ENCODE measurements at places on chromosomes 3 and 15. TPM values are rescaled to one million over a fixed set of nuclear protein-coding genes. Genes with fewer than 3 reads are reported as not detected.
A peak's percentile ranks its signal among the peaks of the same experiment; 100 is the strongest.

DNA sequence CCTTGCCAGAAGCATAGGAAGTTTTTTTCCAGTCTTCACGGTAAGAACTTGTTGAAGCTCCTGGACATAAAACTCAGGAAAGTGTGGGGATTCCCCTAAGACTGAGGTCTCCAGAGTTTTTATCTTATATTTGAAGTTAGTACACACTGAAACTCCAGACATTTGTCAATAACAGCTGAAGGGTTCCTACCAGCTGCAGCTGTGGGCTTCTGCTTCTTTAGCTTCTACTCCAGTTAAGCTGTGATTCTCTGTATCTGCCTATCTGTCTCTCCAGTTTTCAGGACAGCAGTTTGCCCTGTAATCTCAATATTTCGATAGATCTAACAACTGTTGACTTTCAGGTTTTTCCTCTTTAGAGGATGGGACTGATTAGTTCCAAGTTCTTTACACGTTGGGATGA lies 966.0 kb upstream of the SEMA6D start:
- DNase-seq = no peak
- no peak overlapping the region for H3K27ac ChIP-seq
- no peaks in the 10 kb centered on the region for H3K4me1 ChIP-seq
- no peak overlapping the region for H3K4me3 ChIP-seq
- H3K27me3 ChIP-seq = no peaks in the 10 kb centered on the region
- H3K36me3 ChIP-seq = no peaks in the 10 kb centered on the region

DNA sequence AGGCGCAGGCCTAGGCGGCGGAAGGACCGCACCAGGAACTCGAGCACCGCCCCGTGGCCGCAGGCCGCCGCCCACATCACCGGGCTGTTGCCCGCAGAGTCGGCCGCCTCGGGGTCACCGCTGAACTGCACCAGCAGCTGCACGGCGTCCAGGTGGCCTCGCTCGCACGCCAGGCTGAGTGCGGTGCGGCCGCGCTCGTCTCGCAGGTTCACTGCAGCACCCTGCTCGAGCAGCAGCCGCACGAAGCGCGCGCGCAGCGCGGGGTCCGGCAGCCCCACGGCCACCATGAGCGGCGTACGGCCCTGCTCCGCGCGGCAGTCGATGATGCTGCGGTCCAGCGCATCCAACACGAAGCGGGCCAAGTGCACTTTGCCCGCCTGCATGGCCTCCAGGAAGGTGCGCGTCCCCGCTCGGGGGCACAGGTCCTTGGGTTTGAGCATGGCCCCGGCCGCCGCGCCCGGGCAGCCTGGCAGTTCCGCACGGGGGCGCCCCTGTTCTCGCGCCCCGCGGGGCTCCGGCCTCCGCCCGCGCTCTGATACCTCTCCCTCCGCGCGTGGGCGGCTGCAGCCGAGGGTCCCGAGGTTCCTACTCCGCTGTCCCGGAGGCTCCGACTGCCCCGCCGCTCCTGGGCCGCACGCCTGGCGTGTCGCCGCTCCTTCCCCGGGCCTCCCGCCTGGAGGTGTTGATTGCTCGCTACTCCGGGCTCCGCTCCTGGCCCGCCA lies 556 bp downstream of the ANKRD63 start:
- peak; percentile 84 for DNase-seq
- no peaks in the 10 kb centered on the region for H3K27me3 ChIP-seq
- H3K27ac ChIP-seq = peak overlapping the region; percentile 42
- H3K36me3 ChIP-seq = peaks cover 43% of the 10 kb centered on the region
- H3K4me3 ChIP-seq = peak overlapping the region; percentile 59
- H3K4me1 ChIP-seq = peaks cover 100% of the 10 kb centered on the region

DNA sequence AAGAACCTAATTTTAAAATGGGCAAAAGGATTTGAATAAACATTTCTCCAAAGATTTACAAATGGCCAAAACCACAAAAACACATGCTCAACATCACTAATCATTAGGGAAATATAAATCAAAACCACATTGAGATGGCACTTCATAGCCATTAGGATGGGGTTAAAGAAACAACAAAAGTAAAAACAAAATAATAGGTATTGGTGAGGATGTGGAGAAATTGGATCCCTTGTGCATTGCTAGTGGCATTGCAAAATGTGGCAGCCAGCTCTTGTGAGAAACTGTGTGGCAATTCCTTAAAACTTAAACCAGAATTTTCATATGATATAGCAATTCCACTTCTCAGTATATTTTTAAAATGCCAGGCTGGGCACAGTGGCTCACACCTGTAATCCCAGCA lies 126.5 kb downstream of the STT3B start:
- H3K36me3 ChIP-seq = no peaks in the 10 kb centered on the region
- H3K27ac ChIP-seq = no peak overlapping the region
- H3K4me1 ChIP-seq = no peaks in the 10 kb centered on the region
- H3K4me3 ChIP-seq = no peak overlapping the region
- no peak for DNase-seq

MESP1 gene
- not detected for total RNA-seq

DNA sequence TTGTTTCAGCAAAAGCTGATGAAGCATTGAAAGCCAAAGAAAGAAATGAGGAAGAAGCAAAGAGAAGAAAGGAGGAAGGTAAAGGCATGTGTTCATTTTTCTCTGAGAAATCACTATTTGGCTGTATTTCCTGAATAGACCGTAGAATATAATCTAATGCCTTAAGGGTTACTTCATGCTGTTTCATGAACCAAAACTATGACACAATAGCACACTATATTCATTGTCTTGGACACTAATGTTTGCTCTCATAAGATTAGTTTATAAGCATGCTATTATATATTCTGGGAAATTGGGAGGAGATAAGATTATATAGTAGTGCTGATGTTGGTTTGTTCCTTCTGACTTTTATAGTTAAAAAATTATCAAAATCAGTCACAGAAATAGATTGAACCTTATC lies 110.1 kb upstream of the MLF1 start:
- no peaks in the 10 kb centered on the region for H3K36me3 ChIP-seq
- no peak for DNase-seq
- no peaks in the 10 kb centered on the region for H3K4me1 ChIP-seq
- H3K27me3 ChIP-seq = no peaks in the 10 kb centered on the region

DNA sequence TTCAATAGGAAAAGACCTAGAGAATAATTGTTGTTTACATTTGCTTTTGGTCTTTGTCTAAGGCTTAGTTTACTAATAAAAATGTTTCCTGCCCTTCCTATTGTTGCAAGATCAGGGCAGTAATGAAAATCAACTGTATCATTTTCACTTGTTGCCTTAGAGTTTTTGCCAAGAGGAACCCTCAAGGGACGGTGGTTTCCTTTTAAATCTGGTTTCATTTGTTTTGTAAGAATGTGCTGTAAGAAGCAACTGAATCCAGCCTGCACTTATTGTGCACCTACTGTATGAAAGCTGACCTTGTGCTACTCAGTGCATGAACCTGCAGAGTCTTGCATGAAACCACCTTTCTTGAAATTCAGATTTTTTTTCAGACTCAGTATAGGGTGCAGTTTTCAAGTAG lies 5.3 kb downstream of the IGF1R start:
- DNase-seq = no peak
- peaks cover 10% of the 10 kb centered on the region for H3K36me3 ChIP-seq
- peaks cover 28% of the 10 kb centered on the region for H3K4me1 ChIP-seq
- no peaks in the 10 kb centered on the region for H3K27me3 ChIP-seq
- no peak overlapping the region for H3K4me3 ChIP-seq

GRCh38 chr15:41819455-41820050 lies 8.3 kb upstream of the JMJD7 start:
- no peaks in the 10 kb centered on the region for H3K27me3 ChIP-seq
- no peaks in the 10 kb centered on the region for H3K4me1 ChIP-seq
- no peak overlapping the region for H3K4me3 ChIP-seq
- no peak for DNase-seq

Measured in SJSA1 (cell line).